ENCODE measurements at places on chromosomes 6 and 20.
A peak's percentile ranks its signal among the peaks of the same experiment; 100 is the strongest.

- no peak for DNase-seq
Measured at GRCh38 chr6:139082370-139082769, 52.5 kb upstream of the HECA start.

DNA sequence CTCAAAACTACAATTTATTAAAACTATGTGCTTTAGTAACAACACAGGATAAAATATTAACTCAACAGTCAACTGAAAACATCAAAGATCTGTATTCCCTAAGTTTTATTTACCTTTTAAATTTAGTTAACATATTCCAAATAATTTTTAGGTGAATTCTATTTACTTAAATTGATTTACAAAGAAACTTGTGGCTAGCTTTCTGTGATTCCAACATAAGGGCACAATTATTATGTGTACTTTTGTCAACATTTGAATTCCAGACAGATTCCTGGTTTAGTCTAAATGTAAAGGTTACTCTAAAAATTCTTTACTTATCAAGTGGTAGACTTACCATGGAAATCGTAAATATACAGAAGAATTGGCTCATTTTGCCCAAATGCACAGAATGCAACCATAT is 70.7 kb downstream of the AHI1 start:
- no peak for DNase-seq

- DNase-seq: peak; percentile 11
Measured at GRCh38 chr6:163418311-163419029, 4.0 kb downstream of the QKI start.

- no peak for DNase-seq
Measured at GRCh38 chr6:105606831-105607463, 204.1 kb upstream of the PREP start.
